Kasumi-1 (cell line): ENCODE measurements at places on chromosomes 2 and 18.
A peak's percentile ranks its signal among the peaks of the same experiment; 100 is the strongest.

- no peak for DNase-seq
Measured at GRCh38 chr2:238159071-238159539, 335 bp downstream of the ERFE start.

DNA sequence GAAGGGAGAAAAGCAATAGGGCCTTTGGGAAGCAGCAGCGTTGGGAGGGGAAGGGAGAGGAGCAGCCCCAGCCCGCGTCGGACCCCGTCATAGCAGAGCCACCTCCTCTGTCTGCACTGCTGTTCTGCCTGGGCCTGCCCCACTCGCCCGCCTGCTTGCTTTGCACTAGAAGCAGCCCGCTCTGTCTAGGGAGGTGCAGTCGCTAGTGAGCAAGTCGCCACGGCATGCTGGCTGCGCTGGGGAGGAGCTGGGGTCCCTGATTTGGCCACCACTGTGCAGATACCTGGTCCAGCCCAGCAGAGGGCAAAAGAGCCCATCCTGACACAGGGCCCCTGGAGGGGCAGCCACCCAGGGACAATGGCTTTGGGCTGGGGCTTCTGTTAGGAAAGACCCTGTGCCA, 8.0 kb upstream of the TMEM214 start:
- no peak for DNase-seq

GRCh38 chr2:31312898-31313297, 78.9 kb downstream of the EHD3 start:
- DNase-seq = no peak

- DNase-seq = no peak
Measured at GRCh38 chr2:232521959-232522622, 1.9 kb downstream of the PRSS56 start.

DNA sequence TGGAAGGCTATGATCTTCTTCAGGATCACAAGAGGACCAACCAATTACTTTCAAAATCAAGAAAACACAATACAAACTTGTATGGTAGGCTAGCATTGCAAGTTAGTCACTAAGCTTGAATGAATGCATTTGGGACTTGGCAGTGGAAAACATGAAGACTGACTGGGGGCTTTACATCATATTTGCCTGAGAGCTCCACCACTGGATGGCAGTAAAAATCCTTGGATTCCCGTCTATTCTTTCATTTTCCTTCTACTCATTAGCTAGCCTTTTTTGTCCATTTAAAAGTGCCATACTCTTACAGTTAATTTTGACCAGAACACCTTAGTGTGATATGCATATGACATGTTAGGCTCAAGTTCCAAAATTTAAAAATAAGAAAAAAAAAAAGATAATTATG, 63.5 kb upstream of the RASGRP3 start:
- peak; percentile 24 for DNase-seq

DNA sequence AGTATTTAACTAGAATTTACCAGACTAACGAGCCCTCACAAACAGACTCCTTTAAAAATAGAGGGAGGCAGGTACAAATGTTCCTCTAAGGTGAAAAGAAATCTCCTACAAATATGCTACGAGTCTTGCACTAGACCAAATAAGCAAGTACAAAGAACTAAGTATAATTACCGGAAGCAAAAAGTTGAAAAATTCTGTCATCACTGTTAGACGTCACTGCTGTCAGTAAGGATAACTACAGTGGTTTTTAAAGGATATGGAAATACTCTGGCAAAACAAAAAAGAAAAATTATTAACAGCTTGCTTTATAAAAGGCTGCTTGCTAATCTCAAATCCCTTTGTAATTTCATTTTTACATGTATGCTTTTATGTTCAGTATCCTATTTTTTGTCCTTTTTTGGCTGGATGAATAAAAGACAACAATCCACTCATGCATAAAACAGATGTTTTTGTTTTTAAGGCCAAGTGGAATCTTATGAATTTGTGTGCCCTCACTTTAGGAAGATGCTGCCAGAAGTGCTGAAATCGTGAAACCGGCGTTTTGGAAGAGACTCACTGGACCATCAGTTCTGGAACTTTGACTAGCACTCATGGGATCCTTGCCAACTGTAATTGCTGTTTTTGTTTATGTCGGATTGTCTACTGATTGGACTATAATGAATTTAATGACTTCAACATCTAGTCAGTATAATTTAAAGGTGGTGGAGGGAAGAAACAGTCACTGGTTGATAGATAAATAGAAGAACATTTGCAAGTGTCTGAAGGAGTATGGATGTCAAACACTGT, 6.7 kb downstream of the ZNF521 start:
- DNase-seq = no peak
